ENCODE measurements at places on chromosomes 5 and 9. TPM values are rescaled to one million over a fixed set of nuclear protein-coding genes. Genes with fewer than 3 reads are reported as not detected.

GRCh38 chr9:87406543-87407166 lies 91.0 kb upstream of the DAPK1 start:
- DNase-seq, result no peak

RNF38 gene
- polyA plus RNA-seq, result 41.2 TPM

- DNase-seq, result no peak
These were observed 101.2 kb downstream of the MSX2 start for GRCh38 chr5:174825587-174825986.

DNA sequence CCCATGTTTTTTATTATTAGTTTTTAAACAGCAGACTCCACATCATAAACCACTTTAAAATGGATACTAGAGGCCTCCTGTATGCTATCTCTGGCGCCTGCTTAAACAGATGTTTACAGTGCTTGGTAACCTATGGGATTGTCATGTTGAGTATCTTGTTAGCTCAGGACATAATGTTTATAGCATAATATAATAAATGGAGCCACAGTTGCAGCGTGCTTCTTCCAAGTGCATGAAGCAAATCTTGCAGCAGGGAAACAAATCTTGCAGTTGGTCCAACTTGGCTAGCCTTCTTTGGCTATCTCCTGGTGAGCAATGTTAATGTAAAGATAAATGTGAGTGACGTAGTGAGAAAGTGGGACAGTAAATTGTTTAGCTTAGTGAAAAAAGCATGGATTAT lies 2.8 kb downstream of the GHR start:
- peak; percentile 81 for DNase-seq

PCDHGA9 gene
- polyA plus RNA-seq, result 4.4 TPM

- DNase-seq, result no peak
These were observed 147.9 kb downstream of the PIP5K1B start for GRCh38 chr9:68852941-68853340.

PCDHGB7 gene
- 14.2 TPM for polyA plus RNA-seq

DNA sequence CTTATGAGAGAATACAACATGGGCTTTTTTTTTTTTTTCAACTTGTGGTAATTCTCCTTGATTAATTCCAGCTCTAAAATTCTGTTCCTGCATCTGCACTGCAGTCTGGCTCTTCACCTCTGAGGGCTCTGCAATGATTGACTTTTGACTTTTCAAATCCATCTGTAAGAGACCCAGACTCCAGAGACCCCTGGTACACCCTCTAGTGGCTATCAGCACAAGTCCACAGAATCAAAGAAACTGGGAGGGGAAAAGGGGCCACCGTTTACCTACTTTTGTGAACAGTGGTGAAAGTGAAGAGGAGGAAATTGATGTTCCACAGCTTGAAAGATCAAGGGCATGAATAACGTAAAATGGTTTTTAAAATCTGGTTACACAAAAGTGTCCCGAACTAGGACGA lies 151.6 kb downstream of the SLIT3 start:
- DNase-seq, result no peak

GRCh38 chr9:87673446-87674120 lies 52.3 kb upstream of the CTSL start:
- DNase-seq, result no peak

- DNase-seq, result peak; percentile 23
These were observed 58.6 kb downstream of the STARD4 start for GRCh38 chr5:111453747-111454146.
